ENCODE measurements at places on chromosomes 6 and 20.

DNA sequence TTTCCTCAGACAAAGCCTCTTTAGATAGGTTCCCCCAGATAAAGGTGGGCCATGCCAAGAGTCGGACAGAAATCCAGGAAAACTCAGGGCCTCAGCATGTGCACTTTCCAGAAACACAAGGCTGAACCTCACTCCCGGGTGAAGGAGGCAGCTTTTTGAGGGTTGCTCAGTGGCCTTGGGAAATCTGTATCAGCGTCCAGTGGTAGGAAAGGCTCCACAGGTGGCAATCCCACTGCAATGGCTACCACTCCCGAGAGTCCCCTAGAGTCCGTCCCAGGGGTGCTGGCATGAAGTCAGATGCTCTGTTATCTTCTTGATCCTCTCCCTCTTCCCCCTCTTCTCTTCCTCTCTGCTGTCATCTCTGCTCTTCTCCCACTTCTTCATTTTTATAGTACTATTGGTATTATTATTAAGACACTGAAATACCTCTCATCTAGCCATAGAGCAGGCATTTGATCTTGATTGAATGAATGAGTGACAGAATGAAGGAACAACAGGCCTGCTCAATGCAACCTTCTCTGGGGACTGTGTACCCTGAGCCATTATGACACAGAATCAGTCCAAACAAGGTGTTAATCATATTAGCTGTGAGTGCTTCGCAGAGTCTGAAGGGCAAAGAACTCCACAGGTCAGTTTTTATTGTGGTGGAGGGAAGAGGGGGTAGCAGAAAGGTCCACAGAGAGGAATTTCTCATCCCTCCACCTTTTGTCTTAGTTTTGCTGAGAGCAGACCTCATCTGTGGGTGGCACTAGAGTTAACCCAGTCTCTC lies 13.3 kb downstream of the SLC22A1 start:
- DNase-seq, result no peak

- no peak for DNase-seq
These were observed 39.0 kb downstream of the DSE start for GRCh38 chr6:116409756-116410155.

GRCh38 chr6:47853766-47854165 lies 71.9 kb downstream of the OPN5 start:
- no peak for DNase-seq

DNA sequence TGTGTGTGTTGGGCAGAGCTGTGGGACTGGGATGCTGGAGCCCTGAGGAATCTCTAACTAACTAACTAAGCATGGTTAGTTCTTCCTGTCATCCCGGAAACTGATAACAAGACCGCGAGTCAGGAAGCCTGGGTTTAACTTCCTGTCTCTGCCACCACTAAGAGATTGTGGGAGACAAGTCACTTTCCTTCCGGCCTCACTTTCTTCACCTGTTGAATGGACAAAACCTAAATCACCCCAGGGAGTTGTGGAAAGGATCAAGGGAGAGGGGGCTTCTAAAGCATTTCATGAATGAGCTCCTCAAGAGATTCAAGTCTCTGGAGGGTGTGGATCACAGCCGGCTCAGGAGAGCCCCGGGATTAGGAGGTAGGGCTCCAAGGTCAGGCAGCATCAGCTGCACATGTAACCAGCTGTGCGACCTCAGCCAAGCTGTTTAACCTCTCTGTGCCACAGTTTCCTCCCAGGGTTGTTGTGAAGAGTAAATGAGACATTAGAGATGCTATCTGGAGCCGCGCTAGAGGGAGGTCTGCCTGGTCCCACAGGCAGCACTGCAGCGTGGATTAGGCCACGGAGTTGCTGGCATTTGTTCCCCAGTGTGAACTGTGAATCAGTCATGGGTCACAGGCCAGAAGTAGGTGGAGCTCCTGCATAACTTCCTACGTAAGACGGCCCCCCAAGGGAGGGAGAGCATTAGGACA lies 105.1 kb downstream of the TOX2 start:
- no peak for DNase-seq

DNA sequence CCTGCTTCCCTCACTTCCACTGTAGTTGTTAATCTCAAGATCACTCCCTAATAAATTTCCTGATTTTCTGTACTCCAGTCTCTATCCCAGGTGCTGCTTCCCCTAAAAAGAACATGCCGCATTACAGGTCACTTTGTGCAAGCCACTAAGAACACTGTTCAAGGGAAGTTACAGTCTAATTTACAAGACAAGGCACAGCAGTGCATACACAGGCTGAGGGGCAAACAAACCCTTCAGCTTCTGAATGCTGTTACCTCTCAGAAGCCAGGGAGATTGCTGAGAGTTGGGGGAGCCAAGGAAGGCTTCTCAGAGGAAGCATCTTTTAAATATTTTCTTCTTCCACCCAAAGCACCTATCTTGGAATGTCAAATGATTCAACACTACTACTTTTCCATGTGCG lies 445.3 kb upstream of the FLRT3 start:
- no peak for DNase-seq

Measured in H1 (cell line).